ENCODE measurements at places on chromosomes 2 and 18.

DNA sequence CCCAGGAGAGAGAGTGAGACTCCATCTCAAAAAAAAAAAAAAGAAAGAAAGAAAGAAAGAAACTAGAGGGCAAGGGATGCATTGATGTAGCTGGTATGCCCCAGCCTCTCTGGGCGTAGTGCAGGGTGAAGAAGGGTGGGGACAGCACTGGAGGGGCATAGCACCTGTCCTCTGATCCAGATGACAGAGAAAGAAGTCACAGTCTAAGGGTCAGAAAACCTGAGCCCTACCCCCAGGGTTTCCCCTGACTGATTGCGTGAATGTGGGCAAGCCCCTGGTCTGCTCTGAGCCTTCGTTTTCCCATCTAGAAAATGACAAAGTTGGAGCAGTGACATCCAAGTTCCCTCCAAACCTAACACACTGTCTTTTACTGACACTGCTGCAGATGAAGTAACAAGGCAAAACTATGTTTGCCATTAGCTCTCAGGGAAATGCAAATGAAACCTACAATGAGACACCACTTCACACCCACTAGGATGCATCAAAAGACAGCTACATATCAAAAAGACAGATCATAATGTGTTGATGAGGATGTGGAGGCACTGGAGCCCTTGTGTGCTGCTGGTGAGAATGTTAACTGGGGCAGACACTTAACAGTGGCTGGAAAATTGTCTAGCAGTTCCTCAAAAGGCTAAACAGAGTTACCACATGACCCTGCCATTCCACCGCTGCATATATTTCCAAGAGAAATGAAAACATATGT, 19.5 kb upstream of the YWHAQ start:
- no peak for DNase-seq

GRCh38 chr2:223054193-223054781, 2.3 kb downstream of the KCNE4 start:
- DNase-seq = no peak

DNA sequence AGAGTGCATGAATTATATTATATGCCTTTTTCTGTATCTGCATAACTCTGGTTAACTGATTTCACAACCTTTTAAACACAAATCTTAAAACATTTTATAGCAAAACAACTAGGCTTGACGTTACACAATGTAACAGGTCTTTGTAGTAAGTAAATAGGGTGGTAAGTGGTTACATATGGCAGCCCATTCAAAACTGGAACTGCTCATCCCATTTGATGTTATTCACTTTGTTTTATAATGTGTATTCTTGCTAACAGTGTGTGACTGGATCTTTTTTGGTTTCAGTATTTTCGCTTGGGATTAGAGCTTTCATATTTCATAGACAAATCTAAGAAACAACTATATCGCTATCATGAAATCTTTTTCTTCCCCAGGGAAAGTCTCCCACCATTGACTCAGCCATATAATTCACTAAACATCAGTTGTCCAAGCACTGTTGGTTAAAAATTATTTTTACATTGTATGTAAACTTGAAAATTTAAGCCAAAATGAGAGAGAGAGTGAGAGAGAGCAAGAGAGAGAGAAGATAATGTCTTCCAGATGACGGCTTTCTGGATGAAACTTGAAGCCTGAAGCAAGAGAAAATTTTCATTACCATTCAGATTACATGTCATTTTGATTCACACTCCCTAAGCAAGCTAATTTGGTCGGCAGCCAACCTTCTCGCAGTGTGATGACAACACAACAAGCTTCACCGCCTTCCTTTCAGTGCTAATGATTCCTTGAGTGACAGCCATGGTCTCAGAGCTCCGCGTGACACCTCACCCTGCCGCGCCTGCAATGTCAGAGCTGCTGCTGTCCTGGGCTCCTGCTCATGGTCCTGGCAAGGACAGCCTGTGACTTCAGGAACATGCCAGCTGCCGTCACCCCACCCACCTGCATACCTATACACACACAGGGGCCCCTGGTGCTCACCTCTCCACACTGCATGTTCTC, 946.9 kb upstream of the SOX11 start:
- no peak for DNase-seq

- no peak for DNase-seq
Measured at GRCh38 chr2:127733816-127734537, 32.7 kb downstream of the SFT2D3 start.

DNA sequence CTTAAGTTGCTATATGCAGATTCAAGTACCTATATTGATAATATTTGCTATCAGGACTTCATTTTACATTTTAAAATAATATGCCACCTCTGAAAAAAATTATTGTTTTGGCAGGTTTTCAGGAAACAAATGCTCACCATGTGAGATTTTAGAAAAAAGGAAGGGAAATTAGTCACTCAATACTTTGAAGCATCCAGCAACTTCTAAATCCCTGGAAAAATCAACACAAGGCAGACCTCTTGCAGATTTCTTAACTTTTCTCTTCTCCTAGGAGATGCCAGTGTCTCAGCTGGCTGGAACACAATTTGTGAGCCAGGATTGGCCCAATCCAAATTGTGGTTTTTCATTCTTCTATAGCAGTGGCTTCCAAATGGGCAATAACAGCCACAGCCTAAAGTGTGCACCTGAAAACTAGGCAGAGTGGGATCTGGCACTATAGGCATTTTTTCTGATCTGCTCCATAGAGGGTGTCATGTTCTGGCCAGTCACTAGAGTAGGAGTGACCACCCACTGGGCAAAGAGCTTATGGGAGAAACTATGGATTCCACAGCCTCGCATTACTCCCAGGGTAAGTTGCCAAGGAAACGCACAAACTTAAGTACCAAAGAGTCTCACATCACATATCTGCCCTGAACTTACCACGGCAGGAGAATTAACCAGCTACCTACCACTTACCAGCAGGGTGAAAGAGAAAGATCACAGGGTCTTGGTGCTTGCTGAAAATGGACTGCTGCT, 28.1 kb upstream of the THOC1 start:
- no peak for DNase-seq

DNA sequence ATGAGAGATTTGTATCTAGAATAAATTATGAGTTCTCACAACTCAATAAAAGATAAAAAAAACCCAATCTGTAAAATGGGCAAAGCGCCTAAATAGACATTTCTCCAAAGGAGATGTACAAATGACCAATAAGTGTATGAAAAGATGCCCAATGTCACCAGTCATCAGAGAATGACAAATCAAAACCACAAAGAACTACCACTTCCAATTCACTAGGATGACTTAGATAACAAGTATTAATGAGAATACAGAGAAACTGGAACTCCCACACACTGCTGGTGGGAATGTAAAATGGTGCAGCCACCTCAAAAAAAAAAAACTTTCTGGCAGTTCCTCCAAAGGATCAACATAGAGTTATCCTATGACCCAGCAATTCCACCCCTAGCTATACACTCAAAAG, 17.4 kb upstream of the COL6A3 start:
- DNase-seq = no peak

GRCh38 chr2:196213252-196213980, 42.0 kb upstream of the STK17B start:
- no peak for DNase-seq

DNA sequence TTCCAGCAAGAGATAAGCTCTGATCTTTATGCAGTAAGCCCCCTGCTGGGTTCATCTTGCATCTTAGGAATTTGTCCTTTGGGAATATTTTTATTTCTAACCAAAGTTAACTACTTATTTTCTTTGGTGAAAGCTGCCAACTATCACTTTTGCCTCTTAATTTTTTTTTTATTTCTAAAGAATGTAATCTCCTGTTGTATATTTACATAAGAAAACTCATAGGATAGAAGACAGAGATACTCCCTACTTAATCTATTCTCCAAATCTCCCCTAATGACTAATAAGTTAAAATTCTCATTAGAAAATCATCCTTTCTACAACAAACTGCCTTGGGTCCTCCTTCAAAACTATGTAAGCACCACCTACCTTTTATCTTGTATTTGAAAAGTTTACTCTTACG, 612.2 kb upstream of the SLC39A10 start:
- no peak for DNase-seq
